ENCODE measurements at places on chromosomes 7 and 10.

GRCh38 chr7:90613088-90613498 is 17.0 kb downstream of the CDK14 start:
- no peak for DNase-seq

- no peak for DNase-seq
Observed at GRCh38 chr7:127187740-127188139, 65.0 kb downstream of the GRM8 start.

DNA sequence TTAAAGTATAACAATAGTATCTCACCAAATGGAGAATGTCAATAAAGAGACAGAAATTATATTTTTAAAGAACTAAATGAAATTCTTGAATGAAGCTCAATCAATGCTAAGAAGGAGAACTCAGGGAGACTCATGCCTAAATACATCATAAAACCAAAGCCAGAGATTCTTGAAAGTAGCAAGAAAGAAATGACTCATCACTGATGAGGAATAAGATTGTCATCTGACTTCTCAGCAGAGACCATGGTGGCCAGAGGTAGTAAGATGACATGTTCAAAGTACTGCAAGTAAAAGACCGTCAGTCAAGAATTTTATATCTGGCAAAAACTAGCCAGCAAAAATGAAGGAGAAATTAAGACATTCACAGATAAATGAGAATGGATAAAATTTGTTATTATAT is 399.0 kb downstream of the GRID1 start:
- DNase-seq: no peak

DNA sequence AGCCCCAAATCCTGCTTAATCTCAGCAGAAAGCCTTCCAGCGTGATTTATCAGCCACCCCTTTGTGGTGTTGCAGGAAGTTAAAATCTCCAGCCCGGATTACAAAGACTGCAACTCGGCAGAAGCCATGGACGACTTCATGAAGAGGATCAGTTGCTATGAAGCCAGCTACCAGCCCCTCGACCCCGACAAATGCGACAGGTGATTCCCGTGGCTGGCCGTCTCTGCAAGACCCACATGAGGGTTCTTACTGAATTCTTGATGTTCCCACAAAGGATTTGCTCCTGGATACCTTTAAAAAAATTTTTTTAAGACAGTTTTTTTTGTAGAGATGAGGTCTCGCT is 16.7 kb downstream of the PFKFB3 start:
- no peak for DNase-seq

DNA sequence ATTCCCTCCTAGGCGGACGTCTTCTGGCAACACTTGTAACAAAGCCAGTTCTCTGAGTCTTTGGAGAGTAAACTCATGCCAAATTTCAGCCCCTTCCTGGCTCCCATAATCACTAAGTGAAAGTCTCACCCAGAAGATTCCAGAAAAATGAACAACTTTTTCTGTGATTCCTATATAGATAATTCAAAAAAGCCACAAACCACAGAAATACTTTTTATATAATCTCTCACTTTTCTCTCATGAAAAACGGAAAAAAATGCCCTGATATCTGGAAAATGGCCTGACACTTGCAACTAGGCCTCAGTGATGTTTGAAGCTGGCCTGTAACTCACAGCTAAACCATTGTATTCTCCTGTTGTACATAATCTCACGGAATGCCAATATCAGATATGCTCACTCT is 296.2 kb downstream of the HTR7 start:
- no peak for DNase-seq

DNA sequence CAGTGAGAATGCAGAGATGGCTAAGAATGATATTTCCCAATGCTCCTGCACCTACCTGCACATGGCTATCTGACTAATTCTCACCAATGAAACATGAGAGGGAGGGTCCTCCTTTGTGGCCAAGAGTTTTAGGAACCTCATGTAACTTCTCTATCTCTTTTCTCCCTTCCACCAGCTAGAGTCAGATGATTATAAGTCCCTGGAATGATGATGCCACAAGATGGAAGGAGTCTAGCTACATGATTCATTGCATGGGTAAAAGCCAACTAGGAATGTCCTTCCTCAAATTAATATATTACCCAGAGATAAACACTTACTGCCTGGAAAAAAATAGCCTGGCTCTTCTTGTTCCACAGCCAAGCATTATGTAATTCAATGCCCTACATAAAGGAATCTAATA is 55.1 kb upstream of the AASS start:
- no peak for DNase-seq

DNA sequence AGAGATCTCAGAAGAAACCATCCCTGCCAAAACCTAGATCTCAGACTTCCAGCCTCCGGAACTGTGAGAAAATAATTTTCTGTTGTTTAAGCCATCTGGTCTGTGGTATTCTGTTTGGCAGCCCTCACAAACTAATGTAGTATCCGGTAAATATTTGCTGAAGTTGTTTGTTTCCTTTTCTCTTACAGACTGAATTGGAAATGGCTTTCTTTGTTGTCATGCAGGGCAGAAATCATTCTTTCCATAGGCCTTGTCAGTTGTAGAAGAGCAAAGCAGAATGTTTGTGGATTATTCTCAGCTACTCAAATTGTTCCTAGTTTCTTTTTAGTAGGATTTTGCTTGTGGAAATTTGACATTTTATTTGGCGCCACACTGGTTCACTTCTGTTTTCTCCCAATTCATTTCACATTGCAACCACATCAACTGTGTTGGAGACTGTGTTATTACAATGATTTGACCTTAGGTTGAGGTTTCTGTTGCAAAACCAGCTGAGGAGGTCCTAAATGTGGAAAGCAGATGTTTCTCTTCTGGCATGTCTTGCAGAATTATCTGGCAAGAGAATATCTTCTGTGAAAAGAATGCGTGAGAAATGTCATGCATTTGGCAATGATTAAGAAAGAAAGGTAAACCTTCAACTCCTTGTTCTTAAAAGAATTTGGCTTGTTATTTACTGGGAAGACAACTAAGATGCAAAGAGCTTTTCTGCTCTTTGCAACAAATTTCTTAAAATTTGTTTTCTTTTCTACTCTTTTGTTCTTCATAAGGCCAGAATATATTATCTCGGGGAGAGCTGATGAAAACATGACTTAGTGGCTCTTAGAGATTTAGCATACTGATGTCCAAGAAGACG is 25.8 kb downstream of the ACTA2 start:
- no peak for DNase-seq

GRCh38 chr7:36521911-36522310 is 132.2 kb downstream of the ANLN start:
- no peak for DNase-seq

GRCh38 chr10:88117869-88118632 is 254.6 kb downstream of the PTEN start:
- DNase-seq: no peak

DNA sequence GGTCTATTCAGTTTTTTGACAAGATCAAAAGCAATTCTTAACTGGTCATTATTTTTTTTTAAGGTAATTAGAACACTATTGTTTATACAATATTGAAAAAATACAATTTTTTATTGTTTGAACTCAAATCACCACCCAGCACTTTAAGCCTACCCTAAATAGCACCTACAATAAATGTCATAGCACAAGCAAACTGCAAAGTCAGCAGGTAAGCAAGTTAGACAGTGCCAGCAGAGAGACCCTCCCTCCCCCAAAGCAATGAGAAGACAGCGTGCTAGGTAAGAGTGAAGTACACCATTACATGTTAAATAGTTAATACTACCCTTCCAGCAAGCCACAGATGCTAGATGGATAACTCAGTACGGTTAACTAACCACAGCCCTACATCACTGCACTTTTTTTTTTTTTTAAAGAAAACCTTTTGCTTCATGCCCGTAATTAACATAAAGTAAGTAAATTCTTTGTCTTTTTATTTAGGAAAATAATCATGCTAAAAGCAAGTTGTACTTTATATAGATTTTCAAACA is 120.0 kb downstream of the UBE2H start:
- DNase-seq: no peak

DNA sequence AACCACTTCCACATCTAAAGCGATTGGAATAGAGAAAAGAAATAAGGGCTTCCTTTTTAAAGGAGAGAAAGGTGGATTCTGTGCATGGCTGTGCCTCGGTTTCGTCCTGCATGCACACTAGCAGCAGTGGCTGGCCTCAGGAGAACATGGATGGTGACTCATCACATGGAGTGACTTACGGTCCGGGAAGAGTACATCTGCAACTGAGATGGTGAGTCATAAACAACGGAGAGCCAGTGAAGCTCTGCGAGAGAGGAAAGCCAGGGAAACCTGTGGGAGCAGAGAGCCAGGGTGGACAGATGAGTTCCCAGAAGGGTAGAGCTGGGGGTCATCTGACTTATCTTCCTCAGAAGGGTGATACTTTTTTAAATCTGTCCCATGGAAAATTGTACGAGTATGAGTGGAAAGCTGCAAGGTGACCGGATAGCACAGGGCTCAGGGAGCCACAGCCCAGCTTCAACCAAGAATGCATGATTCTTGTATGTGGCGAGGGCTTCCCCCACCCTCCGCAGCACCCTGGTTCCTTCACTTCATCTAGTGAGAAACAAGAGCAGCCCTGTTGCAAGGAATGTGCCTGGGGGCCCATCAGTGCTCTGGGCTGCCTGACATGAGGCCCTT is 259.1 kb downstream of the KLF6 start:
- no peak for DNase-seq

- DNase-seq: no peak
Observed at GRCh38 chr7:107370816-107371215, 99.0 kb upstream of the GPR22 start.

GRCh38 chr7:45050198-45050597 is 38.6 kb downstream of the NACAD start:
- DNase-seq: no peak

- DNase-seq: no peak
Observed at GRCh38 chr7:159213253-159213652, 68.6 kb upstream of the VIPR2 start.

- DNase-seq: no peak
Observed at GRCh38 chr7:5666361-5666760, 115.1 kb downstream of the RNF216 start.

- DNase-seq: no peak
Observed at GRCh38 chr10:11404901-11405300, 206.5 kb downstream of the USP6NL start.

- DNase-seq: no peak
Observed at GRCh38 chr10:6553937-6554336, 26.1 kb downstream of the PRKCQ start.

DNA sequence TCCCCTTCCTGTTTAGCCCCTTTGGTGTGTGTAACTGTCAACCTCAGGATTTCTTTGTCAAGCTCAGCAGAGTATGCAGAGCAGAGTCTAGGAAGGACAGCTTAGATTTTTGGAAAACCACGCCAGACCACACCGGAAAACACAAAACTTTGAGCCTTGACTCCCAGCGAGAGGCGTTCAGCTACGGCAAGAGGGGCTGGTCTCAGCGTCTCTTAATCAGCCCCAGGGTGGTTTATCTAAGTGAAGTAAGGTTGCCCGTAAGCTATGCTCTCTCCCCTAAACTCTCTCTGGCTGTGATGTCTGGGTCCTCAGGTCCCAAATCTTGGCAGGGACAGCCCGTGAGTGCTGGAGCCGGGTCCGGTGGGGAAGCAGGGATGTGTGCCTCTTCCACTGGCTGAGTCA is 230.9 kb downstream of the KLF6 start:
- DNase-seq: no peak

DNA sequence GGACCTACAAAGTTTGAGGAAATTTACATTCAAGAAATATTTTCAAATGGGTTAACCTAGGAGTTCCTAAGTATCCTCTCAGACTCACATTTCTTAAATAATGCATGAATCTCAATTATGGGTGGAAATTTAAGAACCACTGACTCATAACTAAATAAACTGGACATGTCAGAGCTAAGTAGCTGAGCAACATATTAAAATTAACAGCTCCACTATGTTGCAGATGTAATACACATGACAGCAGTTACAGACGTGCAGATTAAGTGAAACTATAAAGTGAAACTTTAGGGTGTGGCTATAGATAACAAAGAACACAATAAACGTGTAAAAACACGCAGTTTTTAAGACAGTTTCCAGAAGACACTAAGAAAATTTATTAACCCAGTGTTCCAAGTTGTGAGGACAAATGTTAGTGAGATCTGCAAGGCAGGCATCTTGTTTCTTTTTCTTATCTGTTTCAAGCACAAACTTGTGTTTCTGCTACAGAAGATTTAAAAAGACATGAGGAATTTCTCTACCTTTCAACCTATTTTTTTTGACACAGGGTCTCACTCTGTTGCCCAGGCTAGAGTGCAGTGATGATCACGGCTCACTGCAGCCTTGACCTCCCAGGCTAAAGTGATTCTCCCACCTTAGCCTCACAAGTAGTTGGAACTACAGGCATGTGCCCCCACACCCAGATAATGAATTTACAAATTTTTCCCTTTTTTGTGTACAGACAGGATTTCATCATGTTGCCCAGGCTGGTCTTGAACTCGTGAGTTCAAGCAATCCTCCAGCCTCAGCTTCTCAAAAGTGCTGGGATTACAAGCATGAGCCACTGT is 25.3 kb downstream of the DNMBP start:
- no peak for DNase-seq

- DNase-seq: no peak
Observed at GRCh38 chr7:92720604-92721350, 115.6 kb downstream of the CDK6 start.

- no peak for DNase-seq
Observed at GRCh38 chr10:49394933-49395740, 752 bp downstream of the DRGX start.

- peak; percentile 73 for DNase-seq
Observed at GRCh38 chr10:116272440-116273283, at the start of gene GFRA1. GFRA1 (minus strand) TSS chr10:116273206; CDS start chr10:116272029, 1,177 bp downstream.

- no peak for DNase-seq
Observed at GRCh38 chr10:122551450-122551849, 9.1 kb upstream of the DMBT1 start.

- DNase-seq: no peak
Observed at GRCh38 chr7:7834761-7835160, 116.4 kb upstream of the RPA3 start.

DNA sequence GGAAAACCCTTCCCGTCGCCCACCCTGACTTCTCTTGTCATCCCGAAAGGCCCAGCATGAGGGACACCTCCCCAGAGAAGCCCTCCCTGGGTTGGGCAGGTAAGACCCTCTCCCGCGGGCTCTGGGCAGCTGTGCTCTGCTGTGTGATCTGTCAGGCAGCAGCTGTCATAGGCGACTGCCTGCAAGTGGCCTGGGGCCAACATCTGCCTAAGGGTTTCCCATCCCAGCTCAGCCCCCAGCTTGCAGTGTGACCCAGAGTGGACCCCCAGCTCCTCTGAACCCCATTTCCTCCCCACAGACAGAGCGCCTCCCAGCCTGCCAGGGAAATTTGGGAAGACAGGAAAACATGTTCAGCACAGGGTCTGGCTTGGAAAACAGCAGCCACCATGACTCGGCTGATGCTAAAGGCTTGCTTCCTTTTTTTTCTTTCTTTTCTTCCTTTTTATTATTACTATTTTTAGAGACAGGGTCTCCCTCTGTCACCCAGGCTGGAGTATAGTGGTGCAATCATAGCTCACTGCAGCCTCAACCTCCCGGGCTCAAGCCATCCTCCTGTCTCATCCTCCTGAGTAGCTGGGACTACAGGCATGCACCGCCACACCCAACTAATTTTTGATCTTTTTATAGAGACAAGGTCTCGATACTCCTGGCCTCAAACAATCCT is 18.3 kb upstream of the TNRC18 start:
- DNase-seq: no peak

DNA sequence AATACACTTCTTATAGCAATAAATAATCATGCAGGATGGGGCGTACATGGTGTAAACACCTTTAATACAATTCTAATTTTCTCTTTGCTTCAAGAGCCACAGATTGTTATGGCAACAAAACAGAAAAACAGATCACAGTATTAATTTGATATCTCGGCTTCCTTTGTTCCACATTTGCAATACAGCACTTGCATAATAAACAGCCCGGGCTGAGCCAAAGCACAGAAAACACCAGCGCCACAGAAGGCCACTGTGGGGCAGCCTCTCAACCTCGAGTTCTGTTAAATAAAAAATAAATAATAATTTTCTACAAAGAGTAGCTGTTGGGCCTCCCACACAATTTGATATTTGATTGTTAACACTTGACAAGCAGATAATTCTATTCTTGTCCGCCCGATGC is 255.9 kb downstream of the USP6NL start:
- DNase-seq: no peak
